Astrocyte of the cerebellum (primary cell): ENCODE measurements at places on chromosomes 11 and 22.

- DNase-seq, result no peak
These were observed 13.1 kb upstream of the PDE2A start for GRCh38 chr11:72687326-72687725.

DNA sequence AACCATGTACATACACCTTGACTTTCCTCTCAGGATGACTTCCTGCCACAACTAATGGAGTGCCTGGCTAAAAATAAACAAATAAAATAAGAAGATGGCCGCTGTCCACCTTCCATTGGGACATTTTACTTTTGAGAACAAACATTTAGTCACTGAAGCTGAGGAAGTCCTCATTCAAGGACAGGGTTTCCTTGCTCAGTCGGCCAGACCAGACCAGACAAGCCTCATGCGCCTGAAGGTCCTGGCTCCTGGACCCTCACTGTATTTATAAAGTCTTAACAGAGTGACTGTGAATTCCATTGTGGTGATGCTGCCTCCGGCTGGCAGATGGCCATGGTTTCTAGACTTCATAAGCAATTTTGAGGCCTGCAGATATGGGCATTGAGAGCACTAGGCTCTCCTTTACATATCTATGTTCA, 114.5 kb downstream of the MAML2 start:
- peak; percentile 93 for DNase-seq

- no peak for DNase-seq
These were observed 18.6 kb downstream of the GLYATL1 start for GRCh38 chr11:58957922-58958321.

DNA sequence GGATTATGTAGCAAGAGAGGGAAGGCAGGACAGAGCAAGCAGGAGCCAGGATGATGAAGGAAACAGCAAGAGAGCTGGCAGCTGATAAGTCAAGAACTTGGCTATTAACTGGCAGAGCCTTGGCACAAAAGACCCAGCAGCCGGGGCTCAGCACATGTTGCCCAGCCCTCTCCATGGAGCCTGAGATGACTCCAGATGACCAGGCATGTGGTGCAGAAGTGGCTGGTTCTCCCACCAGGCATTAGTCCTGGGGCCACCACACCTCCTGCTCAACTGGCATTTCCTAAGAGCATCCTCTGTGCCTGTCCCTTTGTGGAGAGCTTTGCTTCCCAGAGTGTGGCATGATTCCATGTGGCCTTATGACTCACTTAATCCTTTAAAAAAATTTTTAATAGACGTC, 522.6 kb downstream of the MN1 start:
- no peak for DNase-seq

GRCh38 chr22:47190957-47191670, 428.7 kb downstream of the TBC1D22A start:
- no peak for DNase-seq

DNA sequence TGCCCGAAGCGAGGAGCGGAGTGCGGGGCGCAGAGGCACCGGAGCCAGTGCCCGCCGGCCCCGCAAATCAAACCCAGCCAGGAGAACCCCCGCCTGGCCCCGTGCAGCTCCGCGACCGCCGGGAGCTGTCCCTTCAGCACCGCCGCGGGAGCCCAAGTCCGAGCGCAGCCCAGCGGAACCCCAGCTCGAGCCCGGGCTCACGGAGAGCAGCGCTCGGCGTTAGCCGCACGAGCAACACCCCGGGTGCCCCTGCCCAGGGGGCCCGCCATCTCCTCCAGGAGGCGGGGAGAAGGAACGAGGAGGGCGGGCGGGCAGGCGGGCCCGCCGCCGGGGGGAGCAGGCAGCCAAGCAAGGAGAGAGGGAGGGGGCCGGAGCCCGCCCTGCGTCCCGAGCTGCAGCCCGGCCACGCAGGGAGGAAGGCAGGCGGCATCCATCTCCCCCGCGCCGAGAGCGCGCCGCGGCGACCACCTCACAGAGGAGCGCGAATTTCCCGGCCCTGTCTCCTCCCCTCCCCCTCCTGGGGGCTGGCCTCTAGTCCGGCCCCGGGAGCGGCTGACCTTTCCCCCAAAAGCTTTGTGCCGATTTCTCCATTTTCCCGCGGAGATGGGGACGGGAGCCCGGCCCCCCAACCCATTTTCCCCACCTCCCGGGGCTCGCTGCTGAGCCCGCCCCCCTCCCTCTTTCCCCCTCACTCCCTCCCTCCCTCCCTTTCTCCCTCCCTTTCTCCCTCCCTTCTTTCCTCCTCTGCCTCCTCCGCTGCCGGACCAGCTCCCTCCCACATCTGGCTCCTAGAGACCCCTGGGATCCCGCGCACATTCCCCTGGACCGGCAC, 621 bp downstream of the KCNC1 start:
- peak; percentile 39 for DNase-seq

DNA sequence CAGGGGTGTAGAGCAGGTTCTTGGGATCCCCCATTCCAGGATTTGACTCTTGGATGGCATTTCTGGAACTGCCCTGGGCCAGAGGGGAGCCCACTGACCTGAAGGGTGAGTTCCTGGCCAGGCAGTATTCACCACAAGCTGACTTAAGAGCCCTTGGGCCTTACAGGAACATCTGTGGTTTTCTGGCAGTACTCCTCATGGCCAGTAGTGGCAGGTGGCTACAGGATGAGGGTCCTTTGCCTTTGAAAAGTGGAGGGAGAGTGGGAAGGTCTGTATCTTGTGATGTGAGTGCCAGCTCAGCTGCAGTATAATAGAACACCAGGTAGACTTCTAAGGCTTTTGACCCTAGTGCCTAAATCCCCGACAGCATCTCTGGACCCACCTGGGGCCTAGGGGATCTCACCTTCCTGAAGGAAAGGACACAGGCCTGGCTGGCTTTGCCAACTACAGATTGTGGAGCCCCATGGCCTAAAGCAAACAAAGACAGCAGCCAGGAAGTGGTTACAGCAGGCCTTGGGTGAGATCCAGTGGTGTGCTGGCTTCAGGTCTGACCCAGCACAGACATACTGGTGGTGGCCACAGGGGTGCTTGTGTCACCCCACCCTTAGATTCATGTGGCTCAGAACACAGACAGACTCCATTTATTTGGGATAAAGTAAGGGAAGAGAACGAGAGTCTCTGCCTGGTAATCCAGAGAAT, 9.0 kb downstream of the OR51S1 start:
- DNase-seq, result no peak

GRCh38 chr22:43218786-43219185, 31.9 kb upstream of the TTLL12 start:
- no peak for DNase-seq

DNA sequence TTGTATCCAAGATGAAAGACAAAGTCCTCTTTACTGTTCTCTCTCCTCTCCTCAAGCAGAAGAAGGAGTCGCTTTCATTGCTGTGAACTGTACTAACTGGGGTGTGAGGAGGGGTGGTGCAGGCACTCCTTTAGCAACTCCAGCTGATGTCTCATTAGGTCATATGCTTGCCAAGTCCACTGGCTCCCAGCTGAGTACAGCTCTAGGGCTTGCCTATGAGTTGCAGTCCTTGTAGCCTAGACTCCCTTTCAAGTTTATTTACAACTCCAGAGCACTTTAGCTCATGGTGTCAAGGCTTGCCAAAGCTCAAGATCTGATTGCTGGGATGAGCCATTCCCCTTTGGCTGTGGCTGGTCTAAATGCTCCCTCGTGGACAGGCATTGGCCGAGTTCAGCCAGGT, 55.1 kb upstream of the PDGFD start:
- DNase-seq, result no peak

- no peak for DNase-seq
These were observed 15.4 kb downstream of the RASD2 start for GRCh38 chr22:35555946-35556547.

- no peak for DNase-seq
These were observed 4.2 kb upstream of the FAM118A start for GRCh38 chr22:45305456-45306075.

GRCh38 chr11:122757201-122757600, 81.1 kb upstream of the CRTAM start:
- DNase-seq, result no peak

GRCh38 chr11:10329935-10330334, 25.1 kb downstream of the ADM start:
- peak; percentile 74 for DNase-seq

- DNase-seq, result no peak
These were observed 28.0 kb upstream of the ZBED5 start for GRCh38 chr11:10885703-10886363.

GRCh38 chr22:35930933-35931332, 97.7 kb downstream of the RBFOX2 start:
- peak; percentile 70 for DNase-seq

DNA sequence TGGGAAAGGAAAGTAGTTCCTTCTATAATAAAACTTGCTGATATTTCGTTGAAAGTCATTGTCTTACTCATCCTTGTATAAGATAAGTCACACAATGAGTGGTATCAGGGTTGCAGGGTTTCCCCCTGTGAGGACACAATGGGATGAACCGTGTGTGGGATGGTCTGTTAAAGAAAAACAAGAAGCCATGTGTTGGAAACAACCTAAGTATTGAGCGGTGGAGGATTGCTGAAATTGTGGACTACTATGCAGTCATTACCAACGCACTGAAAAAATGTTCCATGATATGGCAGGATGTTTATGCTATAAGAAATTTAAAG, 28.6 kb downstream of the PTPRJ start:
- no peak for DNase-seq

DNA sequence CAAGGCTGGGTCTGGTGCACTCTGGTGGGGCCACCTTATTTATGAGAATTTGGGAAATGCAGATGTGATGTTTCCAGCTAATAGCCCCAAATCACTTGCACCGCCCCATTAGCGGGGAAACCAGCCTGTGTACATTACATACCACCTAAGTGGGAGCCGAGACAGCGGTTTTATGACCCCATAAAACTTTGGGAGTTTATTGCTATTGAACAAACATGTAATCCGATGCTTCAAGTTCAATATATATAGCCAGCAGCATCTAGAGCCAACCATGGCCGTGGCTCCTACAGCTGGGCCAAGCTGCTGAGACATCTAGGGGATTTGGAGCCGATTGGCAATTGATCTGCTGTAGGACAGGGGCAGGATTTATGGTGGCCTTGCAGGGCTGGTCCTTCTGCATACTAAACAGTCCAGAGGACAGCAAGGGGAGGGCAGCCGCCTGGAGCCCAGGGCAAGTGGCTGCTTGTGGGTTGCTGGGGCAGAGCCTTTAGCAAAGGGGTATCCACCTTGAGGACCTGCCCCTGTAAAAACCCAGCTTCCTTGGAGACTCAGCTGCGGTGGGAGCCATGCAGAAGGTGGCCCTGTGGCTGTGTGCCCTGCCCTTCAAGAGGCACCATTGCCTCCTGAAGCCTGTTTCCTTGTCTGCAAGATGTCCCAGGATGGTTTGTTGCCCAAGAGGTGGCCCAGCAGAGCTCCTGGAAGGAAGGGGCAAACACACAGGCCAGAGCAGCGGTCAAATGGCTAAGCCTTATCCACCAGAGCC, 47.9 kb upstream of the CCDC188 start:
- DNase-seq, result no peak

- no peak for DNase-seq
These were observed 878.1 kb downstream of the BRD1 start for GRCh38 chr22:48949375-48950149.

- DNase-seq, result no peak
These were observed 667 bp downstream of the DGCR6L start for GRCh38 chr22:20319041-20319744.

DNA sequence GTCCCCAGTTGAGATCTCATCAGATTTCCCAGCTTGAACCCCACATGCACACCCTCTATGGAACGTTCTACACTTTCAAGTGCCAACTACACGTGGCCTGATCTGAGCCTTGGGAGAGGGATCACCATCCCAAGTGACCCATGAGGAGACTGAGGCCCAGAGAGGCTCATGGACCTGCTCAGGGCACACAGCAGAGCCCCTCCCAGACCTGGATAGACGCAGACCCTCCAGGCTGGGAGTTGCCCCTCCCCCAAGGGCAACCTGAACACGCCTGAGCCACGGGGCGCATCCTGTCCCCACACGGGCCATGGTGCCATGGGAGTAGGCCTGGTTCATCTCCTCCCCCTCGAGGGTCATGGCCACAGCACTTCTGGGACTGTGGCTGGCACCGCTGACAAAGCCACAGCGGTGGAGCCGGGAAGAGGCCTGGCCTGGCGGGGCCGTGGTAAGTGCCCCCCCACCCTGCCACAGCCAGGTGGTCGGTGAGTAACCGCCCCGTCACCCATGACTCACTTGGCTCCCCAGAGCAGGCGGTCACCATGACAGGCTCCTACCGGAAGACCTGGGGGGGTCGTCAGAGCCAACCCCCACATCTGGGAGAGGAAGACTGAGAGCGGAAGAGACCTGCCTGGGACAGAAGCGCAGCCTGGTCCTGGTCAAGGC, 8.1 kb downstream of the WNT7B start:
- peak; percentile 71 for DNase-seq

DNA sequence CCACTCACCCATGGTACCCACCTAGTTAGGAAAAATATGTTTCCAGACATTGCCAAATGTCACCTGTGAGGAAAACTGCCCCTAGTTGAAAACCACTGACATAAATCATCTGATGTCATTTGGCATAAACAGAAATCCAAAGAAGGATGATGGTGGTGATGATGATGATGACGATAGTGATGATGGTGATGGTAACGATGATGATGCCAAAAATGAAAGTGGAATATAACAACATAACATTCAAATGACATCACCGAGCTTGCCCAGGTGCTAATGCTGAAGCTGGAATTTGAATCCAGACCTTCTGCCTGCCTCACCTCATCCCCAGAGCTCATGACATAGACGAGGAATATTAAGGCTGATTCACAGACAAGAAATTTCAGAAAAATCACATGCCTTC, 92.3 kb upstream of the ASPHD2 start:
- no peak for DNase-seq
